Activated CD4-positive, CD25-positive, alpha-beta regulatory T cell treated with anti-CD3 and anti-CD28 coated beads, Interleukin-2, amount 50 U/mL, for 16 hours (primary cell): ENCODE measurements at places on chromosomes 2 and 18.

DNA sequence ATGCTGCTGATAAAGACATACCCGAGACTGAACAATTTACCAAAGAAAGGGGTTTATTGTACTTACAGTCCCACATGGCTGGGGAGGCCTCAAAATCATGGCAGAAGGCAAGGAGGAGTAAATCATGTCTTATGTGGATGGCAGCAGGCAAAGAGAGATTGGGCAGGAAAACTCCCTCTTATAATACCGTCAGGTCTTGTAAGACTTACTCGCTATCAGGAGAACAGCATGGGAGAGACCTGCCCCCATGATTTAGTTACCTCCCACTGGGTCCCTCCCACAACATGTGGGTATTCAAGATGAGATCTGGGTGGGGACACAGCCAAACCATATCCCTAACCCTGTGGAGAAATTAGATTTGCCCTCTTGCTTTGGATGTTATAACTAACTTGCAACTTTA lies 1068.0 kb upstream of the ZEB2 start:
- no peak for DNase-seq

- DNase-seq = no peak
Measured at GRCh38 chr2:215421859-215422461, 13.9 kb downstream of the FN1 start.

DNA sequence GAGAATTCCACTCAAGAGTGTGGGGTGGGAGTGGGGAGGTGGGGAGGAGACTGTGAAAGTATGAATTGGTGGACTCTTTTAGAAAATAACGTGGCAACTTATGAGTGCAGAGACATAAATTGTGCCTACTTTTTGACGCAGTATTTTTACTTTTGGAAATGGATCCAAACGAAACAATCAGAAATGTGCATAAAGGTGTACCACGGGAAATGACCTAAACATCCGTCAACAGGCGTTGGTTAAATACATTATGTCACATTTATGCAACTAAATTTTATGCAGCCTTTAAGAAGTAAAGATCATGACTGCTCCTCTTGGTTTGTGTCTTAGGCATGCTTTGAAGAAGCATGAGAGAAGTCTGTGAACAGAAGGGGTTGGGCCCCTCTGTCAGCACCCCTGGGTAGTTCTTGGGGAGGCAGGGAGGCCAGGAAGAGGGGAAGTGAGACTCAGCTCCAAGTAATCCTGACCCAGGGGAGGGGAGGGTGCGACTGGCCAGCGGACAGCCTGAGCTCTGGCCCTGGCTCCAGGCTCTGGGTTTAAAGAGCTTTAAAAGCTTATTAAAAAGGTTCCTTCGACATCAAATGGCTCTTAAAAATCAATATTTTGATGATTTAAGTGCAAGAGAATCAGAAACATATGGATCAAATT lies 126.4 kb upstream of the HAAO start:
- DNase-seq = no peak

DNA sequence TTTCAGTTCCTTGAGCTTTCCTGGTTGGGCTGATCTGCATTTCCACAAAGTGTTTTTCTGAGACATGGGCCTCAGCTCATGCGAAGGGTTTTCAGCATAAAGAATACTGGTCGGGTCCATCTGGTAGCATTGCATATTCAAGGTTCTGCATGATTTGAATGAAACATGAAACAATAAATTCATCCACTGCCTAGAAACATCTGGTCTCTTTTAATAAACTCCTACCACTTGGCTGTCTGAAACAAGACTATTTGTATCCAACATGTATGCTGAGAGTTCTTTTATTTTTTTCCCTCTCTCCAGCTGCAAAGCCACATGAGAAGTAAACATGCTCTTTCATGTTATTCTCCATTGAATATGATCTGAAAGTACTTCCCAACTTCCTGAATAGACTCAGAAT lies 314.9 kb upstream of the SOX11 start:
- no peak for DNase-seq

DNA sequence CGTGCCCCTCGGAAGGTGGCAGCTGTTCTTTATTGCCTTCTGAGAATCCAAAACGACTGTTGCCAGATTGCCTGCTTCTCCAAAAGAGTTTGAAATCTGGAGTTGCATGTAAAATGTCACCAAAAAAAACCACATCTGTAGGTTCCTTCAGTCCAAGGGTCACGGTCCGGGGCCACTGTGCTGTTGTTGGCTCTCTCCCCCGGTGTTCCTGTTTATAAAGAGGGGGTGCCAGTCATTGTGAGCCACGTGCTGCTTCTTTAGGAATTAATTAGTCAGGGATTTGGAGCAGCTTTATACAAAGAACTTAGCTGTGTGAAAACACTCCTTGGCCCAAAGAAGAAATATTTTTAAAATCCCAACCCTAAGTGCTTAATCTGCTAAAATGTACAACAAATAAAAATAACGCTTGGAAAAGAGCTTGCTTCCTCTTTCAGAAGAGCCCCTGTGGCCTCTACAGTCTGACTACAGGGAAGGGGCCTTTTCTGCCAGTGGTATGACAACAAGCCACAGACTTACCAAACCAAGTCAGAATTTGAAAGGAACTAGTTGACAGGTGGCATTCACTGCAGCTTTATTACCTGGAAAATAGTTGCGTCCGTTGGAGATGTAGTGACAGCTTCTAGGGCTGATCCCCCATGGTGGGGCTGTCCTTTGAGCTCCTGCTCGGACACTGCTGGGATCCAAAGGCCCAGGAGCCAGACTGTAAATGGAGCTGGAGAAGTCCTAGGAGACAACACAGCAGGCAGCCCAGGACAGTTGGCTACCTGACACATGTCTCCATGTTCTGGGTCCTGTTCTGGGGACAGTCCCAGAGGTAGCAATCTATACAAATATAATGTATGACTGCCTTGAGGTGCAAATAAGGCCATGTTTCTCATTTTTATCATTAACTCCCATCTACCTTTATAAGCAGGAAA lies 84.5 kb upstream of the SLC1A4 start:
- no peak for DNase-seq

- no peak for DNase-seq
Measured at GRCh38 chr2:37793004-37793403, 121.6 kb upstream of the CDC42EP3 start.

DNA sequence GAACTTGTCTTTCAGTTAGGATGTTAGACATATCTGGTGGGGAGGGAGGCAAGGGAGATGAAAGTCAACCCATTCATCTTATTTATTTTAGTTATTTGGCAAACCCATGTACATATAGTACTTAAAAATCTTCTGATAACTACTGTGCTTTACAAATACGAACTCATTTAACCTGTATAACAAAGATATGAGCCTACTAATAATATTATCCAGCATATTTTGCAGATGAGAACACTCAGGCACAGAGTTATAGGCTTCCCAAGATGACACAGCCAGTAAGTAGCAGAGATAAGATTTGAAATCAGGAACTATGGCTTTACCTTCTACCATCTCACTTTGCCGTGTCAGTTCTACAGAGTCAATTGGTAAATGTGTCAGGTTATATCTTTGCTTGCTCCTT lies 262.6 kb upstream of the DOK6 start:
- DNase-seq = no peak

GRCh38 chr2:162295009-162295408 lies 23.5 kb downstream of the IFIH1 start:
- DNase-seq = no peak

DNA sequence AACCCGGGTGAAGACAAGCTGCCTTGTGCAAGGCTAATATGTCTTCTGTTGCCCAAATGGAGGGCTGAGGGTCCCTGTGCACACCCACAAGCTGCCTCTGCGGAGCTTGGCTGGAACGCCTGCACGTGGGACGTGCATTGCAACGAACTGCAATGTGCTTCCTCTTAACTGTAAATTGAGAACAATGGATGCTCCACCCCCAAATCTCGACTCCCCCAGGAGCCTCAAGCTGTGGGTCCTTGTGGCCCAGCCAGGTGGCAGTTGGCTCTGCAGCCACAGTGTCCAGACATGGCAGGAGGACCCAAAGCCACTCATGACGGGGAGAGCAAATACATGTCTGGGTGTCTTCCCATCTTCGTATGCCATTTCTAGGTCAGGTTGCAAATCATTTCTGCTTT lies 90.1 kb downstream of the TWIST2 start:
- DNase-seq = no peak
